ENCODE measurements at places on chromosomes 1 and 21.
A peak's percentile ranks its signal among the peaks of the same experiment; 100 is the strongest.

DNA sequence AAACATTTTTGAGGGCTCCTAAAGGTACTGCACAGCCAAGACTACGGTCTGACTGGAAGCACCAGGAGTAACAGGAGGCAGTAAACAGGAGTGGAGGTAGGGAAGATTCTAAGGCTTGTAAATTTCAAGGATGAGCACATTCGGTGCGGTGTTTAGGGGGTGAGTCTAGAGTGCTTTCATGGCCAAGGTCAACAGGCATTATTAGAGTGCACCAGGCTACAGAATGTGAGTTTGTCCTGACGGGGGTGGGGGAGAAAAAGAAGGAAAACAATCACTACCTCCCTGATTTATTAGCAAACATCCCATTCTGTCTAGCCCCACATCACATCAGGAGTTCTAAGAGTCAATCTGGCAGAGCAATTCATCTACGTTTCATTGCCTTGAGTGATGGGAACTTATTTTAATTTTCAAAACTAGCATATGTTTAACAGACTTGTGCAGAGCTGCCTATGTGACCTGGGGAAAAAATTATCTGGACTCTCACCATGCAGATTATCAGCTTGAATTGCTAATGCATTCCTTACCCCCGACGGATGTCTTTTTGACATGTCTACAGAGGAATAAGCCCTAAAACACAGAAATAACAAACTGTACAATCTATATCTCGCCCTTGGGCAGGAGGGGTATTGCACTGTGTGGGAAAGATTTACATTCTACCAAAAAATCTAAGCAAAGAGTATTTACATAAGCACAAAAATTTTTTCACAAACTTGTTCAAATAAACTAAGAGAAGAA lies 45.0 kb downstream of the APP start:
- no peak for DNase-seq

- DNase-seq, result no peak
These were observed 268.0 kb downstream of the ATG4C start for GRCh38 chr1:63051886-63052285.

DNA sequence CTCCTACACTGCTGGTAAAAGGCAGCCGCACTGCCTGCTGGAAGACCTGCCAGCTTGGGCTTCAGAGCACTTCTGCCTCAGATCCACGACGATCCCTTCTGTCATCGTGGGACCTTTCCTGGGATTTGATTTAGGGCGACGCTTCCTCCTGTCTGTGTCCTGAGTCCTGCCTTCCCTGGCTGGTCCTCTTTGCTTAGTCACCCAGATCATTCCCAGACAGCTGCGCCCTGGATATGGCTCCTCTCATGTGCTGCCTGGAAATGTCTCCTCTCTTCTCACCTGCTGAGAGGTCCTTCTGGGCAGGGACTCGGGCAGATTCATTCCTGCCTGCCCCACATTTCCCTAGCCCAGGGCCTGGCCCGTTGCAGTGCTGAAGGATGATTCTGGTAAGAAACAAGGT lies 72.4 kb upstream of the POU3F1 start:
- DNase-seq, result no peak

GRCh38 chr1:26723013-26723991 lies 27.5 kb downstream of the ARID1A start:
- peak; percentile 33 for DNase-seq

DNA sequence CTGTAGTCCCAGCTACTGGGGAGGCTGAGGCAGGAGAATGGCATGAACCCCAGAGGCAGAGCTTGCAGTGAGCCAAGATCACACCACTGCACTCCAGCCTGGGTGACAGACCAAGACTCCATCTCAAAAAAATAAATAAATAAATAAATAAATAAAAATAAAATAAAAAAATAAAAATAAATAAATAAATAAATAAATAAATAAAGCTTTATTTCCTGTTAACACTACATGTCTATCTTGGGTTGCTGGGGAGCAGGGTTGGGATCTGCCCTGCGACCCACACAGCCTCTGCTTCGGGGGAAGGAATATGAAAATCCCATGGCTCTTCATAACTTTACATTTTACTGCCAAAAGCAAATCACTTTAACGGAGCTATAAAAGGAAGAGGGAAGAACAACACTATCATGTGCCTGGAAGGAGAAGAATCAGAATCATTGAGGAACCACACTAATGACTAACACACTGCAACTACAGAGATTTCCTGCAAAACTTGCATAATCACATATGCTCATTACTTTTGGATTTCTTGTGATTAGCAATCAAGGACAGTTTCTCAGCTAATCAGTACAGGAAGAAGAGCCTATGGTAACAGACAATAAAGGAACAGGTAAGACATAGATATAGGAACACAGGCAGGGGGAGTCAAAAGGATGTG lies 72.8 kb upstream of the CD55 start:
- no peak for DNase-seq

DNA sequence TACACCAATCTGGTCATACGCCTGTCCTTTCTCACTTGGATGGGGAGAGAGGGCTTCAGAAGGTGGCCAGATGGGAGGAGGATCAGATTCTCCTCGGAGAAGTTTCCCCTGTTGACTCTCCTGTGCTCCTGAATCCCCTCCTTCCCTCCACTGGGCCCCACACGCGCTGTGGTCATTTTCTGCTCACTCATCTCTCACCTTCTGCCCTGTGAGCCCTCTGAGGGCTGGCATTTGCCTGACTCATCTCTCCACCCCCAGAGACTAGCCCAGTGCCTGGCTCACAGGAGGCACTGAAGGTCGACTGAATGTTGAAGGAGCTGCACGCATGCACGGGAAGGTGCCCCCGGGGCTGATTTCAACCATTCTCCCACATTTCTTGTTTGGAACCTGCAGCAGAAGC lies 14.2 kb downstream of the ABCA4 start:
- no peak for DNase-seq

GRCh38 chr1:8266436-8267165 lies 51.3 kb upstream of the SLC45A1 start:
- DNase-seq, result no peak

- no peak for DNase-seq
These were observed 14.4 kb upstream of the PPP1R15B start for GRCh38 chr1:204426035-204426436.

GRCh38 chr1:229495782-229496181 lies 12.4 kb downstream of the NUP133 start:
- DNase-seq, result no peak

- no peak for DNase-seq
These were observed 9.7 kb downstream of the CNN3 start for GRCh38 chr1:94917251-94917650.
